ENCODE measurements at places on chromosomes 1 and 21.
A peak's percentile ranks its signal among the peaks of the same experiment; 100 is the strongest.

DNA sequence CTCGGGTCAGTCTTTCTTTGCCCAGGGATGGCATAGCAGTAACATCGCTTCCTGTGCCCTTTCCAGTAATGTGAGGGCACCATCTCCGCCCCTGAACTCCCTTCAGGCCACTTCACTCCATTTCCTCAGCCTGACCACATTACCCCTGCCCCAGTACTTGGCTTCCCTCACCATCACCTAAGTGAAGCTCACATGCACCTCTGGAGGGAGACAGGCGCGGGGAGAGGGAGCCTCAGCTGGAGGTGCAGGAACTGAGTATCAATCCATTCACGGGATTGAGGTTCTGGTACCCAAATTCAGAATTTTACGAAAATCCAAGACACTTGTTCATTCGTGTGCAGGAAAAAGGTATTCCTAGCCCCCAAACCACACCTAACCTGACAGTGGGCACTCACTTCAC, 540.4 kb downstream of the KIF26B start:
- no peak for DNase-seq

- no peak for DNase-seq
Observed at GRCh38 chr1:216073793-216074595, 349.3 kb downstream of the USH2A start.

- peak; percentile 83 for DNase-seq
Observed at GRCh38 chr1:161044908-161045735, 655 bp downstream of the USF1 start.

DNA sequence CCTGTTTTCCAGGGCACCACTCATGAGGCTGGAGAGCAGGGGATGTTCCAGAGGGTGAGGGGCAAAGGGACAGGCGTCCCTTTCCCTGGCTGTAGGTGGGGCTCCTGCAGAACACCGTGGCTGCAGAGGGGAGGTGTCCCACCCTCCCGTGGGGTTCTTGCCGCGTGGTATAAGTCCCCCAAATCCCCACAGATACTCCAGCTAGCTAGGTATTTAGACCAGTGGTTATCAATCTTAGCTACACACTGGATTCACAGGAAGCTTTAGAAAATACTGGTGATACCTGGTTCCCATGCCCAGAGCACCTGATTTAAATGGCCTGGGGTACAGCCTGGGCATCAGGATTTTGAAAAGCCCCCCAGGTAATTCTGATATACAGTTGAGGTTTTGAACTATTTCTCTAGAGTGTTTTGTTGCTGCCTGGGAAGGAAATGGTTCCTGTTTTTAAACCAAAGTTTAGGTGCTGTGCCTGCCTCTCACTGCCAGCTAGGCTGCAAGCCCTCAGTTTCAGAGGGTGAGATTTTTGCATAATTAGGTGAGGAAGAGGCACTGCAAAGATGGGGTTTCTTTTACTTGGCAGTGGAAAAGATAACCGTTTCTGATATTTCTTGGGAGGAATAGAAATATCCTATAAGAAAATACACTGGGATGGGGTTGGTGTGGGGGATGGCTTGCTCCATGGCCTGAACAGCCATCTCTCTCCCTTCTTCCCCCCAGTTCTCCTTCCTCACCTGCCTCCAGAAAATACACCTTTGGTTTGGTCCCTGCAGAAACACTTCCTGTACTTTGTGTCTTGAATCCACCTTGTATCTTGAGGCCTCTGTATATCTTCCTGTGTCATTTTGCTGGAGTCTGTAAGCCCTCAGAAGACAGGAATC, 51.7 kb downstream of the RASSF5 start:
- DNase-seq = no peak

- no peak for DNase-seq
Observed at GRCh38 chr21:41411449-41412089, 14.5 kb upstream of the MX1 start.

DNA sequence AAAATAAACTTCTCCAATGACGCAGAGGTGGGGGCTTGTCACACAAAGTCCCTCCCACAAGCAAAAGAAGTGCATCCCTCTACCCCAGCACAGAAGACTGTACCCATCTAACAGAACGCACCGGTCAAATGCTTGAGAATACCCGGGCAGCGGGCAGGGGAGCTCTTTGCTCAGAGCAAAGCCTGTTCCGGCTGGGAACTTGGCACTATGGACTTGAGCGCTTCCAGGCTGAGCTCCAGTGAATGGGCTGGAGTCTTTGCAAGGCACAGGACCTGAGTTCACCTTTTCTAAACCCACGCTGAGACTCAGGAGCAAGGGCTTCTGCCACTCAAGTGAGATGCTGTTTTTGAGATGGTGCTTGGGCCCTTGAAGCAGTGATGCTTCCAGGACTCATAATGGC, 20.3 kb downstream of the RHBG start:
- DNase-seq = no peak

DNA sequence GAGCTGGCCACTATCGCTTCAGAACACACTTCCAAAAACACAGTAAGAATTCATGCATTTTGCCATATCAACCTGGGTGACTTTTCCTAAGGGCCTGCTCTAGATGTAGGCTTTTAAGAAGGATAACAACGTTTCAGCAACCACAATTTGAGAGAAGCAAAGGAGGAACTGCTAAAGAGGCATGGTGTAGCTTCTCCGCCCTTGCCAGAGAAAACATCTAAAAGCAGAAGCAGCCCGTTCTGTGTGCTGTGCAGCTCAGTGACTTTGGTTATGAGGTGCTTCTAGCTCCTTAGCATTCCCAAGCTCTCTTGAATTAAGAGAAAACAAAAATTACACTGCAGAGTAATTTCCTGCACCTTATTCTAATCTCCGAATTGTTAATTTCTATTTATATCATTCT, 2.7 kb downstream of the PER3 start:
- no peak for DNase-seq

- DNase-seq = no peak
Observed at GRCh38 chr1:216606047-216606637, 117.1 kb downstream of the ESRRG start.

DNA sequence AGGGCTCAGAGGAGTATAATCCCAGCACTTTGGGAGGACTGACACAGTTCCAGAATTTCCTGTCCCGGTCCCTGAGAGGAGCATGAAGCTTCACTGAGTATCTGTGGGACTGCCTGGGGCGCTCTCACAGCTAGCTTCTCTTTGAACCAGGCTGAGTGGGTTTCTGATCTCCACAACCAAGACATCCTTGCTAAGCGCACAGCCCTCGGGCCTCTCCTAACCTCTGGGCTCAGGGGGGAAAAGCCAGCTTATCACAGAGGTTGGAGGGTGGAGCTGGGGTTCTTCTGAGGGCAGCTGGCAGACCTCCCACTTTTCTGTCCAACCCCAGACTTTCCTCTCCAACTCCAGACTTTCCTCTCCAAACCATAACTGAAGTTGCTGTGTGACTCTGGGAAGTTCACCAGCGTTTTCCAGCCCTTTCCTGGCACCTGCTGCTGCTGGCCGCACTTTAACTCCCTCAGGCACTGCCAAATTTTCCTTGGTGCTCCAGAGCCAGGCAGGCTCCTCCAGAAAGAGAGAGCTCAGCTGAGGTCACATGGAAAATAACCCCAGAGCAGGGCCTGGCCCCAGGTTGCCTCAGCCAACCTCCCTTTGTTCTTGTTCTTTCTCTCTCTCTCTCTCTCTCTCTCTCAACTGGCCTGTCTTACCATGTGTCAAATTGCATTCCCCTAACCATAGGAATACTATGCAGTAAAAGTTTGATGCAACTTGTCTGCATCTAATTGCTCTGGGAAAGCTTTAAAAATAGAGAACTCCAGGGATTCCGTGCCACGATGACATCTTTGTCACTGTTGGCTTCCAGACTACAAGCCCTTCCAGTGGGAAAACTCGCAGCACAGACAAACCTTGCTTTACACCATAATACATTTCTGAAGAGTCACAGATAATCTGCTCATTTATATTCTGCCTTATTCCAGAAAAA, 49.5 kb downstream of the OLFML2B start:
- no peak for DNase-seq

GRCh38 chr1:29310616-29311180, 74.4 kb downstream of the PTPRU start:
- no peak for DNase-seq

DNA sequence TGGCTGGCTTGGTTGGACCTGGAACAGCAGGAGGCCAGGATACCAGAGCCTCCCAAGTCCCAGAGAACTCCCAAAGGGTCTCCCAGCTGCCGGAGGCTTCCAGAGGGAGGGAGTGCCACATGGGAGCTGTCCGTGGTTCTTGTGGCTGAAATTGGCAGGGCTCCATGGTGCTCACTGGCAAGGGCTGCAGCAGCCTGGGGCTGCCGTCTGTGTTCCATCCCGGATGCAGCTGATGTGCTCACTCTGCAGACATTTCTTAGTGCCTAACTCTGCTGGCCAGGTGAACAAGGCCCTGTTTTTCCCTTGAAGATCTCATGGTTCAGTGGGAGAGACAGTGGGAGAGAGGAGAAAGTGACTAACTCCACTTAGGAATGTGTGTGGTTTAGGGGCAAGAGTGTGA, 261.1 kb downstream of the CAMTA1 start:
- no peak for DNase-seq

GRCh38 chr1:173603056-173603591, at the start of gene SLC9C2:
SLC9C2 (minus strand) TSS chr1:173603072; CDS start chr1:173601776, 1,296 bp downstream.
- no peak for DNase-seq

GRCh38 chr21:28016571-28016970, 976.1 kb downstream of the LTN1 start:
- DNase-seq = no peak

DNA sequence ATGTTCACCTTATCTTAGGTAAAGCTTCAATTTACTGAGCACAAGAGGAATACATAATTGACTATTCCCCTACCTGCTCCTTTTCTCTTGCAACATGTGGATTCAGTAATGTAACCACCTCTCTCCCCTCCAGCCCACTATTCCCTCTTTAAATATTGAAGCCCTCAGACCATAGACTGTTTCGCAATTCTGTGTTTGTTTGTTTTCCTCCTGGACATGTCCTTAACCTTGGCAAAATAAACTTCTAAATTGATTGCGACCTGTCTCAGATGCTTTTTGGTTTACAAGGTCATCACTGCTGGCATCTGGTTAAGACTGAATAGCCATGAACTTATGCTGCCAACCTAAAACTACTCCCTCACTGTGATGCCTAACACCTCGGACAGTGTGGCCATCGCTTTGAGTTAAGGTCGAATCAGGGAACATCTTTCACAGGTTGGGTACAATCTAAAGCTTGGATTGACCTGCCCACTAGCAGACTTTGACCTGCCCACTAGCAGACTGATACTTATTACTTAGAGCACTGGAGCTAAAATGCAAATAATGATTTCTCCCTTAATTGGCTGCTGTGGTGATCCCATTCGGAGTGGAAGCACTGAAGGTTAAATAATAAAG, 10.2 kb upstream of the CDC42BPA start:
- no peak for DNase-seq

GRCh38 chr1:182193908-182194550, 132.5 kb upstream of the ZNF648 start:
- DNase-seq = no peak

DNA sequence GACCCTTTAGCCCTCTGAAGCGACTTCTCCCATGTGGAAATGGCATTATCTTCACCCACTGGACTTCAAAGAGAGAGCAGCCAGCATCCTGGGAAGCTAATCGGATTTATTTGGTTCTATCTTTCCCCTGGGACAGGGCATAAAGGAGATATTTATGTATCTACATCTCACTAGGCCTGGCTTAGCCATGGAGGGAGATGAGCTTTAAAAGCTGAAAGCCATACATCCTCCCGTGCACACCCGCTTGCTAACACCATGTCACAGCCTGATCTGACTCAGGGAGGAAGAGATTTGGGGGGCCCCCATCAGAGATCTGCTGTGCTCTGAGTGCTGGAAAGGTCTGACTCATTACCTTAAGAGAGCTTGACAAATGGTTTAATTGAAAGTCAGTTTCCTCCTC, 155.9 kb downstream of the PLXNA2 start:
- no peak for DNase-seq
